Stimulated activated CD8-positive, alpha-beta memory T cell treated with anti-CD3 and anti-CD28 coated beads, Interleukin-15, amount 100 ng/mL, for 1 hour (primary cell): ENCODE measurements at places on chromosomes 1 and 21.

- no peak for DNase-seq
Measured at GRCh38 chr1:20426371-20426770, 59.6 kb downstream of the CAMK2N1 start.

DNA sequence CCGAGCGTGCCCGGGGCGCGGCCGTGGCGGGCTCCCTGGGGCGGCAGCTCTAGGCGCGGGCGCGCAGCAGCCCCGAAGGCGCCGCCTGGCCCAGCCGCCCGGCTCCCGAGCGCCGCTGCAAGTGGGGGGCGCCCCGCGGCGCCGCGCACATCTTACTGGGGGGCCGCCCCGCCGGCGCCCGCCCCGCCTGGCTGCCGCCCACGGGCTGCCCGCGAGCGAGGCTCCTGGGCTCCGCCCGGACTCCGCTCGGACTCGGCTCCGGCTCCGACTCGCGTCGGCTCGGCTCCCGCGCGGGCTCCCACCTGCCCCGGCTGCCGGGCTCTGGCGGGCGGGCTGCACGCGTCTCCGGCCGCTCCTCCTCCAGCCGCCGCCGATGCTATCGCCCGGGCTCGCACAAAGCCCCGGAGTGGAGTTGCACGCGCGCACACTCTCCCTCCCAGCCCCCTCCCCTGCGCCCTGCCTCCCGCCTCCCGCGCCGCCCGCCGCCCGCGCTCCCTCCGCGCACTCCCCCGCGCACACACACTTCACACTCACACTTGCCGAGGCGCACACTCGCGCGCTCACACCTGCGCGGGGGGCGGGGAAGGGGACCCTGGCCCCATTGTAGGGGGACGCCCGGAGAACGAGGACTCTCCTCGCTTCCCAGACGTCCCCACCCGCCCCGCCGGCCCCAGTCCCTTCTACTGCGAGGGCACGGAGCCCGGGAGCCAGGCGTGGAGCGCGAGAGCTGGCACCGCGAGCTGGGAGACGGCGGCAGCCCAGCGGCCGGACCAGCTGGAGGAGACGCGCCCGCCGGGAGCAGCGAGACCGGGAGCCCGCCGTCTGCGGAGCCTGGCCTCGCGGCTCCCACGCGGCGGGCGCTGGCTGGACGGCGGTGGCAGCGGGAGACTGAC is at the start of gene GRIK3:
GRIK3 (minus strand) TSS at position 395 of the 893 bp plus-strand sequence. CDS start 407 bp downstream, outside the sequence.
- DNase-seq, result no peak

- no peak for DNase-seq
Measured at GRCh38 chr1:234691567-234691966, 81.6 kb upstream of the IRF2BP2 start.

DNA sequence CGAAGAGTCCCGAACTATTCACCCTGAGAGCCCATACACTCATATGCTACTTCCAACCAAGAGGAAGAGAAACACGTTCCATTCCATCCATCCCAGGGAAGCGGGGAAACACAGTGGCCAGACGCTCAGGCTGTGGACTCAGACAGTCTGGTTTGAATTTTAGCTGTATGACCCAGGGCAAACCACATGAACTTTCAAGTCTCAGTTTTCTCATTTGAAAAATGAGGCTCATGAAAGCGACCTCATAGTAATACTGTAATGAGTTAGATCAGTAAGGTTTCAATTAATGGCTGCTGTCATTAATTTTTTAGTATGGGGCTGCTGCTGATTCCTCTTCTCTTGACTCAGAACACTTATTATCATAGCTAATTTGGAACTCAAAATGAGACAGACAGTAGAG is 1.5 kb downstream of the FCRL4 start:
- DNase-seq, result no peak
